ENCODE measurements at places on chromosomes 3 and 15.

DNA sequence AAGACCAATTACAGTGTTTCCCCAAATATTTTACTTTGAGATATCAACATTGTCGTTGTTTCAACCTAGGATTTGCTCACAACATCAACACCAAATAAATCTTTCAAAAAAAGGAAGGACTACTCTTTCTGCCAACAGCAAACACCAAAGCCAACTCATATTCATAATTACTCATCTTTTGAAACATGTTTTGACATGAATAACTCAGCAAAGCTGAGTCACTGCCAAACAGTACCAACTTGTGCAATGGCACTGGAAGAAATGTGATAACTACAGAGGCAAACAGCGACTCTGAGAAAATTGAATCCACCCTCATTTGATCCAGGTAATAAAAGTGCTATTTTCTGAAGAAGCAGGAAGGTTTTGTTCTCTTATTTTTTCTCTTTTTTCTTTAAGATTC is 67.2 kb downstream of the PEX5L start:
- peak; percentile 68 for ATAC-seq

DNA sequence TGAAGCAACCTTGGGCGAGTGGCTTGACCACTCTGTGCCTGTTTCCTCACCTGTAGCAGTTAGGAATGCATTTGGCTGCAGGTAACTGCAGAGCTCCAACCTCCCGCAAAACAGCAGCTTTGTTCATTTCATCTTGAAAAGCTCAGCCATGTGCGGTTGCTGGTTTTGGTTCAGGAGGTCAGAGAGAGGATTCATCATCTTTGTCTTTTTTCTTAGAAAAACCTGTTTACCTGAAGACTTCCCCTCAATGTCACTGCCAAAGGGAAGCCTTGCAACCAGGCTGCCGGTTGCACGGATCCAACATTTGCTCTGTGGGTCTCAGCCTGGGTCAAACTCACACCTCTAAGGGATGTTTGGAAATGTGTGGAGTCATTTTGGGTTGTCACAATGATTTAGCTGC is 16.4 kb upstream of the FURIN start:
- no peak for ATAC-seq

GRCh38 chr15:92853222-92853621 is 46.9 kb upstream of the CHD2 start:
- no peak for ATAC-seq

GRCh38 chr3:22239011-22239410 is 488.0 kb upstream of the ZNF385D start:
- ATAC-seq, result no peak

DNA sequence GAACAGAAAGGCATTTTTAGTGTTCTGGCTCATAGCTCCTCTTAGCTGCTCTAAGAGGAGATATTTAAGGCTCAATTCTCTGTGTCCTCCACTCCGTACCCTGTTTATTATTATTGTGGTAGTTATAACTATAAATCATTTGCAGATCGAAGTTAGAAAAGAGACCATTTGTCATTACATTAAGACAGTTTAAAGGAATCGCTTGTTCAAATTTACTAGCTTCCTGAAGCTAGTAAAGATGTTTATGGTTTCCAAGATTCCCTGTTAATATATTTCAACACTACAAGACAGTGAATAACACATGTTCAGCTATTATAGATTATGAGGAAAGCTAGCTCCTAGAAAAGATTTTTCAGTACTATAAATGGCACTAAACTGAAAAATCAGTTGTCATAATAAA is 12.6 kb downstream of the ATXN7 start:
- no peak for ATAC-seq

DNA sequence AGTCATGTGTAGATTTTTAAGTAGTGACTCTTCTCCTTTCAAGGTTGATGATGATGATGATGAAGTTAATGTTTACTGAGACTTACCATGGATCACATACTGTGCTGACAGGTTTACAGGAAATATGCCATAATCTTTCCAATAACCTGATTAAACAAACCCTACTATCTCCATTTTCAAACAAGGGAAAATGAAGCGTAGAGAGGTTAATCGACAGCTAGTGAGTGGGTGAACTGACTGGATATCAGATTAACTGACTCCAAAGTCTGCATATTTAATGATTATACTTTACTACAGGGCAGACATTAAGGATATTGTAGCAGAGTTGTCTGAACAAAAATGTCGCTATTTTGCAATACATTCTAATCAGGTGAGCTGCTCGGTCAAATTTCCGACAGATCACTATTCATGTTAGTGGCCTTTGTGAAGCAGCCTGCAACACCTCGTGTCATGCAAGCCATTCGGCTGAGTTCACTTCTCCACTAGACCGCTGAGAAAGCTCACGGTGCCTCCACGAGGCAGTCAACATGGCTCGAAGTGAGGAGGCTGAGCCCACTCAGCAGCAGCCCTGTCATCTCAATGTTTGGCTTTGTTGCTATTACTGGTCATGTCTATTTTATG is 264.2 kb downstream of the NFKBIZ start:
- peak; percentile 57 for ATAC-seq

DNA sequence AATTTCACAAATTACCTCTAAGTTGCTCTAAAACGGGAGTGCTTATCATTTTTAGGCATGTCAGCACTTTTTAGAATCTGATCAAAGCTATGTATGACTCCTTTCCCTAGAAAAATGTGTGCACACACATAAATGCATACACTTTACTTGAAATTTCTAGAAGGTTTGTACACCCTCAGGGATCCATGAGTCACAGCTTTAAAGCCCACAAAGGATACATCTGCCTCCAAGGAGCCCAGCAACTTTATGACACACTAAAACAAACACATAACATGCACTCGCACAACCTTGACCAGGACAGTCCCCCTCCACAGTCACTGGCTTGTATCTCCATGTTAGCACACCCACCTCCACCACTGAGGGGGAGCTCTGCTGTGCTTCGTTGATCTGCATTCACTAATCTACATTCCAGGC is 722.0 kb upstream of the CFAP20DC start:
- ATAC-seq, result peak; percentile 76

DNA sequence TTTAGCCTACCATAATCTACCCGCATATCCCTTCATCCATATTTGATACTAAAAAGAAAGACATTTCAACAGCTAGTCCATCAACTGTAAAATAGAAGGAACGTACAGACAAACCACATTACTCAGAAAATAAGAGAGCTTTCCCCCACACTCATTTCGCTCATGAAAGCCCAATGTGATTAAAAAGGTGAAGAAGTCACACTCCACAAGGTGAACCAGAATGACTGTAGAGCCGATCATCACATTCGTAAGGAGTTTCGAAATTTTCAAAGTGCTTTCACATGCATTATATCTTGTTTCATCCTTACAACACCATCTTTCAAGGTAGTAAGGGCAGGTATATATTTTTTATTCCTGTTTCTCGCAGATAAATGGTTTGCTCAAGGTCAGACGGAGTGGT is 225.3 kb downstream of the FOXP1 start:
- no peak for ATAC-seq

DNA sequence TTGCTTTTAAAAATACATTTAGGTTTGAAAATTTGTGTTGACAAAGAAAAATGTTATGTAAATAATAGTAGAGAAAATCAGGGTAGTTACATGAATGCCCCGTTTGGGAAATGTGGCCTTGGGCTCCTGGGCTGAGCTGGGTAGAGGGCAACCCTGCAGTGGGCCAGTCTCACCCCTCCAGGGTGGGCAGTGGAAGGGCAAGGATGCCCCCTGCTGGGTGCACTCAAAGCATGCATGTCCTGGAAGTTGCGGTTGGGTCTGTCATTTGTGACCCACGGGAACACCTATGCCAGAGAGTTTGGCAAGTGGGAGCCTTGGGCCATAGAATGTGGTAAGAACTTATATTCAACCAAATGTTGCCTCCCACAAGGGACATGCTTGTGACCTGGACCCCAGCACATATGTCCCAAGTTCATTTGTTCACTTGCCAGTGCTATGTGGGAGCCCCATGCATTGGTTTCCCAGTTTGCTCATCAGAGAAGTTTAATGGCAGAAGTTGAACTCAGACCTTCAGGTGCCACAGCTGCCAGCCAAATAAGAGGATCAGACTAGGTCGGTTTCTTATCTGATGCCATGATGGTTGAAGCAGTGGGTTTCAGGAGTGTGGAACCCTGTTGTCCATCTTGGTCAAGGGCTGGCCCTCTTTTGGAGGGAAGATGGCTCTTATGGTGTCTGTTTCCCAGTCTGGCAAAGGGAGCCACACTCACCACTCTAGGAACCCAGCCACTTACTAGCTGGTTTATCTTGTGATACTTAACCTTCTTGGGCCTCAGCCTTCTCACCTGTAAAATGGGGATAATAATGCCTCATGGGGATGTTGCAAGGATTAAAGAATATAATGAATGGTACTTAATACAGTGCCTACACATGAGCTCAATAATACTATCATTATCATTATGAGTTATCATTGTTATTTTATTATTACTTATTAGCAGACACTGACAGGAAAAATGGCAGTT is 2.5 kb upstream of the PLCB2 start:
- ATAC-seq, result peak; percentile 32

- no peak for ATAC-seq
Observed at GRCh38 chr3:37491776-37492175, 317.4 kb upstream of the LRRFIP2 start.

- ATAC-seq, result no peak
Observed at GRCh38 chr3:168073842-168074605, 21.7 kb downstream of the GOLIM4 start.

DNA sequence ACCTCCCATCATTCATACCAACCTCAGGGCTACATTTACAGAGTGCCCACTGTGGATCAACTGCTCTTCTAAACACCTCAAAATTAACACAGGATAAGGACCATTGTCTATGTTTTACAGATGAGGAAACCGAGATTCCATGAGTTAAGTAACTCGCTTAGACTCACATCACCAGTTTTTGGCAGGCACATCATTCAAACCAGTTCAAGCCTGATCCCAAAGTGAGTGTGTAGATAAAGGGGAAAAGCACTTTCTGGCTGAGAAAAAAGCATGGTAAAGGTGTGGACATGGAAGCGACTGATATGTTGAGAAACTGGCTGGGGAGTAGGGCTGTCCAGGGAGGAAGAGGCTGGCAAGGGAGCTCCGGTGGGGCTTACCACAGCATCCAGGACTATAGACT is 193.7 kb upstream of the RORA start:
- no peak for ATAC-seq

DNA sequence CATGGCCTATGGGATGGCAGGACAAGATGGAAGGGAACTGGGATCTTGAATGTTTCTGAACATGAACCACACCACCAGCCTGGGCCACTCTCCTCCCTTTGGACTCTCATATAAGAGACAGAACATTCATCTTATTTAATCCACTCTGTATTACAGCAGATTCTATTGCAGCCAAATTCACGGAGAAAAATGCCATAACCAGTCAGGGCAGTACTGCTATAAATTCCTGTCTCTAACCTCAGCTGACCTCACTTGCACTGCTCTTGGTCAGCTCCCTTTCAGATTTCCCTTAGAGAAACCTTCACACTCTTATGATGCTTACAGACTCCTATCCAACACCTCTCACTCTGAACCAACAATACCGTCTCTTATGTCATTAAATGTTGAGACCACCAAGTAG is 101.4 kb downstream of the RYK start:
- ATAC-seq, result no peak

DNA sequence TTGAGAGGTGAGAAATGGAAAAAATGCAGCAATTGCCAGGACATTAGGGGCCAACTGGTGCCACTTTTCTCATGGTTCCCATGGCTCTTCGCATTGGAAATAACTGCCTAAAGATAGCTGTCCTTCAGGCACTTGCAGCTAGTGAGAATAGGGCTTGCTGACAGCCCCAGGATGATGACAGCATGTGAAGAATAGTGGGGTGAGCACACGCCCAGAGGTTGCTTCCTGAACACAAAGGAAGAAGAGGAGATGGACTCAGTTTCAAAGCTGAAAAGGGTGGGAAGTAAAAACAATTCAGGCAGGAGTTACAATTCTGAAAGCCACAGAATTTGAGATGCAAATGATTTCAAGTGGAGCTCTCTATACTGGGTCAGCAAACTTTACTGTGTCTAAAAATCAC is 45.6 kb downstream of the TNFAIP8L3 start:
- no peak for ATAC-seq

GRCh38 chr3:72101494-72101893 is 316.5 kb upstream of the PROK2 start:
- no peak for ATAC-seq
